Activated gamma-delta T cell treated with anti-CD3 and anti-CD28 coated beads, Interleukin-2, amount 50 U/mL, for 16 hours (primary cell): ENCODE measurements at places on chromosomes 7 and 10.

GRCh38 chr7:77450054-77450453 is 33.9 kb upstream of the GSAP start:
- DNase-seq = no peak

DNA sequence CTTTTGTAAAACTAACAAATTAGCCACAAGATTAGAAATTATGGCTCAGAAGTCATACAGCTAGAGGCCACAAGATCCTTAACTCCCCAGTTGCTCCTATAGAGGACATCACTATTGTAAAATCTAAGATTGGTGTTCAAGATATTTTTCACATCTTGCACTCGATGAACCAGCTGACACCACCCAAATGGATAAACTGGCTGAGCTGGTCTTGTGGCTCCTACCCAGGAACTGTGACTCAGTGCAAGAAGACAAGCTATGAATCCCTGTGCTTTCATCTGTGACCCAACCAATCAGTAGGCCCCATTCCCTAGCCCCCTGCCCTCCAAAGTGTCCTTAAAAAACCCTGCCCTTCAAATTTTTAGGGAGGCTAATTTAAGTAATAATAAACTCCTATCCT is 27.9 kb upstream of the R3HCC1L start:
- no peak for DNase-seq

DNA sequence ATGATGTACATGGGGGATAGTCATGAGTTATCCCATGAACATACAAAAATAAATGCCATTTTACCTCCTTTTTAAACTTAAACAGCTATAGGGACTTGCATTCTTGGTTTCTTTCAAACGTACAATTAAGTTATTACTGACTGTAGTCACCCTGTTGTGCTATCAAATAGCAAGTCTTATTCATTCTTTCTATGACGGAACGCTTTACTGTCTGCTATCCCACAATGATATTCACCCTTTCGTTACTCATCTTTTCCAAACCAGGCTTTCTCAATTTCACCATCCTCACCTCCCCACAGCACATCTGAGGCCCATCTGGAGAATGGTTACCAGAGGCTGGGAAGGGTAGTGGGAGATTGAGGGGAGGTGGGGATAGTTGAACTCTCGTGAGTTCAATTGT is 218.8 kb downstream of the PHF14 start:
- DNase-seq = no peak

- no peak for DNase-seq
Observed at GRCh38 chr10:101085846-101086245, 24.1 kb downstream of the KAZALD1 start.

GRCh38 chr7:155371331-155371883 is 73.7 kb downstream of the INSIG1 start:
- DNase-seq = no peak

DNA sequence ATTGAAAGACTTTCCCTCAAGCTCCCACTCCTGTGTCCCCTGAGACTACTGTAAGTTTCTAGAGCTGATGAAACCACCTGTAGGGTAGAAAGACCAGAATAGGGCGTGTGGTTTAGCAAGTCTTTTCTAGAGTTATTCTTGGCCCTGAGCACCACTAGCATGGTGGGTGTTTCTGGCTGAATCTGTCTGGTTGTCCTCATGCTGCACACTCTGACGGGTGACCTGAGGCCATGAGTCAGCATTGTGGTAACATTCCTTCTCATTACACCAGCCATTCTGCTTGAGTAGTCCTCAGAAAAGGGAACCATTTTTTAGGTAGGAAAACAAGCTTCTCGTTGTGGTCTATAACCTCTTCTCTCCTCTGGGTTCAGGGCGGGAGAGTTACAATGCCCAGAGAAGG is 250.3 kb downstream of the SNX13 start:
- DNase-seq = no peak

GRCh38 chr10:61692447-61693010 is 29.8 kb downstream of the CABCOCO1 start:
- no peak for DNase-seq

DNA sequence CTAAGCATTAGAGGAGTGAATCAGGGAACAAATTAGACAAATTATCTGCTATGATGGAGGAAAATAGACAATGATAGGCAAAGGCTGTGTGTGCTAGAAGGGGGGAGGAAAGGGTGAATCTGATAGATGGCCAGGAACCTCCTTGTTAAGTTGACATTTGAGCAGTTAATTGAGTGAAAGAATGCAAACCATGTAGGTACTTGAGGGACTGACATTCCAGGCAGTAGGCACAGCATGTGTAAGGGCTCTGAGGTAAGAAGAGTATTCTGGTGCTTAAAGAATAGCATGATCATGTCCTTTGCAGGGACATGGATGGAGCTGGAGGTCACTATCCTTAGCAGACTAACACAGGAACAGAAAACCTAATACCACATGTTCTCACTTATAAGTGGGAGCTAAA is 48.6 kb upstream of the TES start:
- no peak for DNase-seq

DNA sequence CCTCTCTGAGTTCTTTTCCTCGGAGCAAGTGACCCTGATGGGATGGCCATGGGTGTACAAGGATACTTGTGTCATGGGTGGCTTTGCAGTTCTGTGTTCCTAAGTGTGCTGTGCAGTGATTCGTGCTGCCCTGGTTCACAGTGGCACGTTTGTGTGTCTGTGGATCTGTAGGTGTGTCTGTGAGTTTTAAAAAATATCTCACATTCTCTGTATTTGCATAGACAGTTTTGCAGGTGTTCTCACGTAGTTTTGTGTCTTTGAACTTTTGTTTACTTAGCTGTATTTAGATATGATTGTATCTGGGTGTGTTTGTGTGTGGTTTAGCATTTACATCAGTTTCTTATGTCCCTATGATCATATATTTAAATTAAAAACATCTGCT is 3.7 kb downstream of the ZNF775 start:
- no peak for DNase-seq

DNA sequence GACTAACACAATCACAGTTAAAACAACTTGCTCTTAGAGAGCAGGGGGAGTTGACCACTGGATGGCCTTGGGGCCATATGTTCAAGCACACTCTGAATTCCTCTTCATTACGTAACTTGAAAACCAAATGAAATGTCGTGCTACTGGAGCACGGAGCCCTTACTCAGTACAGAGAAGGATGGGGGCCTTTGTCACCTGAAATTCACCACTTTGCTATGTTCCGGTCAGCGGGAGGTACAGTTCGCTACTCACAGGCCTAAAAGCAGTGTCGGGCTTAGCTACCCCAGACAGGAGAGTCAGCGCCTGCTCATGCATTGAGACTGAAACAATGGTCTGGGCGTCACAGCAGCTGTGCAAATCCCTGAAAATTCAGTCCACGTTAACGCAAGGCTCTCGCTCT is 39.6 kb downstream of the GLI3 start:
- no peak for DNase-seq

- DNase-seq = no peak
Observed at GRCh38 chr10:76905251-76905650, 732.4 kb downstream of the KCNMA1 start.

DNA sequence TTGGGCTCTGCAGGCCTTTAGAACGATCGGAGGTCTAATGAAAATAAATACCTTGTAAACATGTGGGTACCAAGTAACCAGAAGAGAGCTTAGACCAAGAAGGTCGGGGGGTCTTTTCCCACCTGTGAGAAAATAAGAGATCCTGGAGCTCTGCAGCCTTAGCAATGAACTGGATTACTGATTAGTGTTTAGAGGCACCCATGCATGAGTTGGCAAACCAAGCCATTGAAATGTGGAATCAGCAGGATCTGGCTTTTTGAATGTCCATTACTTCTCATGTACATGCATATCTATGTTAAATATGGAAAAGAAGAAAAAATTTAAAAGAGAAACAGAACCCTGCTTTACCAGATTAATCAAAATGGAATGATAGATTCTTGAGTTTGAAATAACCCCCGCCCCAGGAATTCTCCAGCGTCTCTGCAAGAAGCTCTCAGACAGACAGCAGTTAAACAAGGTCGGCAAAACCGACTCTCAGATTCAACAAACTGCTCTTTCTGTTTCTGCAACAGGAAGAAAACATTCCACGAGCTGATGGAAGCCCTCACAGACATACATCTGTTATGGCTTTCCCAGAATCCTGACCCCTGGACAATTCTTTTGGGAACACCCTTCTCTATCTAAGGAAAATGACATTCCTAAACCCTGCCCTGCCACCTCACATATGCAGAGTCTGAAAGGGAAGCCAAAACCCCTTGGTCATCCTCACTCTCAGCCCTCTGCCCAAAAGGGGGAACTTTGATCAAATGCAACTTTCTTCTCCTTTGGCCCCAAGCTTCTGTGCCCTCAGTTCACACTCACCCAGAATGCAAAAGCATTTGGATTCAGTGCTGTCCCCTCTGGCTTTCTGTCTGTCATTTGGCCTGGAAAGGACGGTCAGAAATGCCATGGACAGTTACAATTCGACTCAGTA is 78.7 kb upstream of the EN2 start:
- no peak for DNase-seq

DNA sequence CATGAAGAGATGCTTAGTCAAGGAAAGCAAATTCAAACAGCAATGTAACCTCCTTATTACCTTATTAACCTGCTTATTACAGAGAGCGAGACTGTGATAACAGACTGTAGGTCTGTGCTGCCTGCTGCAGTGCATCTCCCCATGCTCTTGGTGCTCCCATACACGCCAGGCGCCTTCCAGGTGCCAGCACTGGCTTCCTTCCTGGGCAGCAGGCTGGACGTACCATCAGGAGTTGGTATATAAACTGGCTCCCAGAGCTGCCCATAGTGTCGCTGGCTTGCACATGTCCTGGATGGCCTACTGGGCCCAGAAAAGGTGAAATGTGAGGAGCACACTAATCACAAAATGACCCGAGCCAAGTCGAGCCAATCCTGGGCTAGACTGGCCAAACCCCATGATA is 13.5 kb downstream of the ATP6V0E2 start:
- no peak for DNase-seq

- DNase-seq = no peak
Observed at GRCh38 chr10:71253981-71254818, 41.8 kb downstream of the UNC5B start.

DNA sequence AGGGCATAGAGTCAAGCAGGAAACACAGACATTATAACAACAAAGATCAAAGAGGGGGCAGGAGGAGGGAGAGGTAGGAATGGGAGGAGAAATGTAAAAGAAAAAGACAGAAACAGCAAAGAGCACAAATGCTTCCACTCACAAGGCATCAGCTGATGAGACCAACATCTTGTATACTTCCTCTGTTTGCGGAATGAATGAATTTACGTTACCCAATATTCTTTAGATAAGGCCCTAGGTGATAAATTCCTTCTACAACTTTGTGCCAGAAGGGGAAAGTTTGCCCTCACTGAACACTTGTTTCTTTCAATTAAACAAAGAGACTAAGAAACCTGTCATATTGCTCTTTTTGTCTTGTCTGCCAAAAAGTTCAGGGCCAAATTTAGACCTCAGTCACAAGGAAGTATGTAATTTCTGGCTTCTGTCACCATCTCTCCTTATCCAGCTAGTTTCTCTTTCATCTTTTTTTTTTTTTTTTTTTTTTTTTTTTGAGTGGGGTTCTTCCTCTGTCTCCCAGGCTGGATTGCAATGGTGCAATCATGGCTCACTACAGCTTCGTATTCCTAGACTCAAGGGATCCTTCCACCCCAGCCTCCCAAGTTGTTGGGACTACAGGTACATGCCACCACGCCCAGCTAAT is 116.4 kb upstream of the NANOS1 start:
- no peak for DNase-seq

DNA sequence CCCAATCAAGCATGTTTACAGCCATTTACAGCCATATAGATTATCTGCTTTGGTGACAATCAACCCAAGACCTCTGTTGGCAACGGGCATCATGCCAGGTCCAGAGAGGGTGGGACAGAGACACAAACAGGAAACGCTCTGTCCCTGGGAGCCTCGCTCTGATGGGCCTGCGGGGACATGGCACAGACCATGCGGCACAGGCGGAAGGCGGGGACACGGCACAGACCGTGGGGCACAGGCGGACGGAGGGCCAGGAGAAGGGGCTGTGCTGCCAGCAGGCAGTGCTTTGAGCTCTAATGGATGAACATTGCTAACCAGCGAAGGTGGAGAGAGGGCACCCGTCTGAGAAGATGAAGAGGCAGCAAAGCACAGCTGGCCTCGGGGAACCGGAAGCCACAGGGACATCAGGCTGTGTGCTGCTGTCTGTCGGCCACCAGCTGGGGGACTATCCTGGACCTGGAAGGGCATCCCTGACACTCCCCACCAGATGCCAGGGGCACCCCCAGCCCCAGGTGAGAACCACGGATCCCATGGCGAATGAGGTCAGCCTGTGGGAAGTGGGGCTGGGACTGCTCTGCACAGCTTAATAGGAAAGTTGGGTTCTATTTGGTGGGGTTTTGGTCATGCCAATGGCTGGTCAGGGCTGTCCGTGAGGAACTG is 61.0 kb downstream of the DIP2C start:
- no peak for DNase-seq

GRCh38 chr7:5429253-5429856 is 5.7 kb upstream of the TNRC18 start:
- no peak for DNase-seq

DNA sequence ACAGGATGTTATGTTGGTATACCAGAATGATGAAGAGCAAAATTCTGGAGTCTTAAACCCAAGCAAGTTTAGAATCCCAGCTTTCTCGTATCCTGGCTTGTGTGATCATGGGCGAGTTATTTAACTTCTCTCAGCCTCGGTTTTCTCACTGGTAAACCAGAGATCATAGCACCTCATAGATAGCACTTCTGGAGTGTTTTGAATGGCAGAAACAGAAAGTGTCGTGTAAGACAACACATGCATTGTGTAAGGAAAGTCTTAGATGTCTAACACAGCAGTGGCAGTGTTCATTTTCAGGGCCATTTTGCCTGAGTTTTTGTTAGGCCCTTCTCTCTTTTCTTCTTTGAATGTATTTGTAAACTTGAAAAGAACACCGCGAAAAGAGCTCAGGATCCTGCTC is 465.1 kb downstream of the AUTS2 start:
- DNase-seq = no peak

DNA sequence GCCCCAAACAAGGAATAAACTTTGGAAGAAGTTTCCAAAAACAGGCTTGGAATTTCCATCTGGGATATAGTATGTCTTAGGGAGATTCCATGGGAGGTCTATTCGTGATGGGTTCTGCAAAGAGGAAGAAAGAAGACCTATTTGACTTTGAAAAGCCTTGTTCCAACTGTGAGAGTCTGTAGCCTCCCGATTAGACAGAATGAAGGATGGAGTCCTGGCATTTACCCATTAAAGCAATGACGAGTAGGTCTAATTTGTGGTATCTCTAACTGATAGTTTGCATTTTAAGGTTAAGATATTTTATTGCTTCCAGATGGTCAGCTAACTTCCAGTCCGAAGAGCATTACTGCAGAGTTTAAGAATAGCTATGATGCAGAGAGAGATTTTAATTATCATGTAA is 19.5 kb upstream of the GALNT17 start:
- no peak for DNase-seq

- DNase-seq = no peak
Observed at GRCh38 chr10:21523557-21524008, 1.9 kb downstream of the SKIDA1 start.

GRCh38 chr10:126924180-126924914 is 19.1 kb downstream of the DOCK1 start:
- DNase-seq = no peak

DNA sequence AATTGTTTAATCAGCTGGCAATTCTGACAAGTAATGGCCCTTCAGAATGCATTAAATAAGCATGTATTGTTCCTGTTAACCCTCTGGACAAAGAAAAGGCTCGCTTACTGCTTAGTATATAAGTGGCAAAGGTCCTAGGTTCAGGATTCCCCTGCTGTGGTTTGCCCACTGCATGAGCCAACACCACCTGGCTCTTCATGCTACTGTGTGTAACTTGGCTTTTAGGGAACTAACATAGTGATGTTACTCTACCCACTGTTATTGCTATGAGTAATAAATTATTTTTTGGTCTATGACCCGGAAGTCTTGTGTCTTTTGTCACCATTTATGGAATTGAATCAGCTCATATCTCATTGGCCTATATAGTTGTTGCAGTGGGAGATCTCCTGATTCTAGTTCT is 791.7 kb upstream of the PHF14 start:
- no peak for DNase-seq
